ENCODE measurements at places on chromosomes 1 and 21.
A peak's percentile ranks its signal among the peaks of the same experiment; 100 is the strongest.

DNA sequence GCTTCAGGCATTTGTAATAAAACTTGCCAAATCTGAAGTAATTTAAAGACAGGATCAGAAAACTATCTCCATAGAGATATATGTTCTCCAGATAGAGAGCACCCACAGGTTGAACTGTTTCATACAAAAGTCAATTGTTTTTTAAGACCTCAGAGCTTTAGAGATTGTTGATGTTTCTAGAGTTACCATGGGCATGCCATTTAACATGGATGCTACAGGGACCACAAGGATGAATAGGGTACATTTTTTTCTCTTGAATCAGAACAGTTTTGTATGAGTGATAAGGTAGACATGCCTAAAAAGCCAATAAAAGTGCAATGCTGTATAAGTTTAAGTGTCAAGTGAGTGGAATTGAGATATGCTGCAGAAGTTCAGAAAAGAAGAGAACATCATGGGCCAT lies 511.0 kb upstream of the CAMK1G start:
- no peak for DNase-seq

GRCh38 chr1:201753492-201753891 lies 75.5 kb upstream of the IPO9 start:
- no peak for DNase-seq

- DNase-seq: no peak
These were observed 58.5 kb downstream of the PSMG1 start for GRCh38 chr21:39124681-39125251.

DNA sequence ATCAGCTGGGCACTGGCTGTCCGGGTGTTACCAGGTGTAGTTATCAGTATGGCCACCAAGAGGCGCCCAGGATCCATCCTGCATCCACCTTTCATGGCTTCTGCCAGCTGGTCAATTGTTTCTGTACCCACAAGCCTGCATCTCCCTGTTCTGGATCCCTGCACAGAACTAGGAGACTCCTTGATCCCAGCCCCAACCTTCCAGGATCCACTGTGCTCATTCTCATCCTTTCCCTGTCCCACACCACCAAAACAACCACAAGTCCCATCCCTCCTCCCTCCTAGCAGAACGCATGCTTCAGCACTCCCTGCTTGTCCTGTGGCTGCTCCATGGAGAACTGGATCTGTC lies 27.2 kb upstream of the FOXE3 start:
- DNase-seq: peak; percentile 78

- DNase-seq: no peak
These were observed 32.6 kb upstream of the TLR5 start for GRCh38 chr1:223175633-223176032.

Data from mesothelial cell of epicardium (in vitro differentiated cells).